T-helper 2 cell (primary cell): ENCODE measurements at places on chromosomes 16 and 17.

- DNase-seq, result no peak
These were observed 2.0 kb upstream of the NHLRC4 start for GRCh38 chr16:564690-565418.

DNA sequence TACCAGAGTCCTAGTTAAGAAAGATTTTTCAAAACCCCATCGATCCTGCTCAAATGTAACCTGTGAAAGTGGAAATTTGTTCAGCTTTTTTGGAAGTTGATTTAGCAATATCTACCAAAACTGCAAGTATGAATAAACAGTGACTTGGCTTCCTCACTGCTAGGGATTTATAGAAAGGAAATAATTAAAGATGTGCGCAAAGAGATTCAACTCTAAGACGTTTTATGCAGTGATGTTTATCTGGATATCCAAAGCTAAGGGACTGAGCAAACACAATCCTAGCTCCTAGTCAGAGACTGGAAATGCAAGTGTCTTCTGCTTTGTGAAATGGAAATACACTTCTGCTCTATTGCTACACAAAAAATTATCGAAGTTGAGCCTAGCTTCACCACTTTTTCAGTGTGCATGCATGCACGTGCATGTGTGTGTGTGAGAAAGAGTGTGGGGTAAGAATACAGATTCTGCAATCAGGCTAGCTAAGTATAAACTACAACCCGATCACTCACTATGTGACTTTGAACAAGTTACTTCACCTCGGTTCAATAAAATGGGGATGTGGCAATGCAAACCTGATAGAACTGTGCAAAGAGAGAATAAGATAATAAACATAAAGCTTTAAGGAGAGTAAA is 52.1 kb upstream of the FOXF1 start:
- DNase-seq, result no peak

DNA sequence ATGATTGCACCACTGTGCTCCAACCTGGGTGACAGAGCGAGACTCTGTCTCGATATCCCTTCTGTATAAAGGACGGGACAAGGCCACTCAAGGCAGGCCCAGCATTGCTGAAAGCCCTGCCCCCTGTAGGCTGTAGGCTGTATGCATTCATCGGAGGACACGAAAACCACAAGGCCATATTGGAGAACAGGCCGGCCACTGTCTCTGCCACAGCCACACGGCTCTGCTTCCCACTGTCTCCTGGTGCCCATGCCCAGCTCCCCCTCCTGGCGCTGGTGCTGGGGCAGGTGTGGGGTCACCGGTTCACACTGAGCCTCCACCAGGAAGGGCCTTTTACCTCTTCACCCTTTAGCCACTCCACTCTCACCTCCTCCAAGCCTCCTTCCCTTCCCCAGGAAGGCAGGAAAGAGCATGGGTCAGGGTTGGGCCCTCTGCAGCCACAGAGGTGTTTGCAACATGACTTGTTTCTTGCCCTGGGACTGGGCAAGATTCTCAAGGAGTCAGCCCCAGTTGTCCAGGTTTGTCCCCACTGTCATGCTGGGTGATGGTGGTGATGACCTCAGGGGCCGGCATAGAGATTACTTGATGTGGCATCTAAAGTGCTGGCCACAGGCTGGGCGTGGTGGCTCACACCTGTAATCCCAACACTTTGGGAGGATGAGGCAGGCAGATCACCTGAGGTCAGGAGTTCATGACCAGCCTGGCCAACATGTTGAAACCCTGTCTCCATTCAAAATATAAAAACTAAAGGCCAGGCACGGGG is 5.3 kb upstream of the NTN3 start:
- no peak for DNase-seq

GRCh38 chr17:7393613-7394451 is 493 bp downstream of the PLSCR3 start:
- DNase-seq, result peak; percentile 59

DNA sequence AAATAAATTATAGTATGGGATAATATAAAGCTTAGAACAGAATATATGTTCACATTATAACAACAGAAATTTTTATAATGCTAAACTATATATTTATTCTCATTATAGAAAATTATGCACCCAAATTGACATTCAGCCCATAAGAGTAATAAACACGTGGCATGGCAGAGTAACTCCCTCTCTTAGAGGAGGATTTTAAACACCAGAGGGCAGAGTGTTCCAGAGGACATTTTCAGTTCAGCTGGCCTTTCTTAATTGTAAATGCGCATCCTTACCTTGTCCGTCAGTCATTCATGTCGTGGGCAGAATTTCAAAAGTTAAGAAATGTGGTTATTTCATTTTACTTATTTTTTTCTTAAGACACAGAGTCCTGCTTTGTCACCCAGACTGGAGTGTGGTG is 147.1 kb downstream of the TANC2 start:
- no peak for DNase-seq

DNA sequence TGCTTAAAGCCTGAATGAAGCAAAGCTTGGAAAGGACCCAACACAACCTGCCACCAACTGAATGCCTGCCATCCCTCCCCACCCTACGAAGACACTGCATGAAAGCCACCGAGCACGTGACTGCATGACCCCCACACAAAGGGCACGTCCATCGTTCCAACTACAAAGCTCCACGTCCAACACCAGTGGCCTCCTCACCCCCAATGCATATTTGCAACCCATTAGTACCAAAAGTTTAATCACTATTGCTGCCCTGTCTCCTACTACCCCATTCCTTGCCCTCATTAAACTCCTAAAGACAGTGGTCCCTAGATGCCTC is 43.4 kb downstream of the ANKRD11 start:
- DNase-seq, result no peak

- no peak for DNase-seq
These were observed 216.3 kb downstream of the SPECC1 start for GRCh38 chr17:20225162-20226115.

DNA sequence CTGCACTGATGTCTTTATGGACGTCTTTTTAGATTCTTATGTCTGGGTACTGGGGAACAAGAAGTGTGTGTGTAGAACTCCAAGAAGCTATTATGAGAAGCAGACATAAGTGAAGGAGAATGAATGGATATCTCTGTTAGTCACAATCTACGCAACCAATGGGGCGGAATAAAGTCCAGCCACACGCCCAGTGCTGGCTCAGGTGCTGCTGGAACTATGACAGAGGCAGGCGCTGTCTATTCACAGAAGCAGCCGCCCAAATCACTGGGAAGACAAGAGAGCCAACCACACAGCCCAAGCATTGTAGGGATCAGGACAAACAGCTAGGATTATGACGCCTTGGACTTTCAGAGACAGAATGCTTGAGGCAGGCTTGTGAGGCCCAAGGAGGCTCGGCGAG is 43.9 kb upstream of the ICAM2 start:
- DNase-seq, result no peak

- DNase-seq, result no peak
These were observed 32.0 kb upstream of the MYO18A start for GRCh38 chr17:29212094-29212631.

- no peak for DNase-seq
These were observed 111.9 kb downstream of the GSG1L start for GRCh38 chr16:27951489-27952120.

DNA sequence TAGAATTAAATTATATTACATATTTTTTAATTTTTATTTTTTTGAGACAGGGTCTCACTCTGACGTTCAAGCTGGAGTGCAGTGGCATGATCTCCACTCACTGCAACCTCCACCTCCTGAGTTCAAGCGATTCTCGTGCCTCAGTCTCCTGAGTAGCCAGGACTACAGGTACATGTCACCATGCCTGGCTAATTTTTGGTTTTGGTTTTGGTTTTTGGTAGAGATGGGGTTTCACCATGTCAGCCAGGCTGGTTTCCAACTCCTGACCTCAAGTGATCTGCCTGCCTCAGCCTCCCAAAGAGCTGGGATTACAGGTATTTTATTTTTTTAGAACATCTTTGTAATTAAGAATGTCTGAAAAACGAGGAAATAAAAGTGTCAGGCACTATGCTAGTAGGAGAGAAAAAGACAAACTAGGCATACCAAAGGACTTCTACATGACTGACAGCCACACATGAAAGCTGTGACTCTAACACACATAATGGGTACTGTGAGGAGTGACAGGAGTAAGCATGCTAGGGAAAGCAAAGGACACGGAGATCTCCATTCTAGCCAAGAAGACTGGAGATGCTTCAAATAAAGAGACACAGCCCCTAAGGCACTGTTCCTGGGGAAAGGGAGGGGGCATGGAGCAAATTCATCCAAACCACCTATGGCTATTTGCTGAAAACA is 7.3 kb downstream of the GNA13 start:
- DNase-seq, result no peak
